ENCODE measurements at places on chromosomes 7 and 10. TPM values are rescaled to one million over a fixed set of nuclear protein-coding genes. Genes with fewer than 3 reads are reported as not detected.

The LRRC61 gene
- 16.5 TPM for total RNA-seq

The CRYGN gene
- total RNA-seq = 0.17 TPM

The PCLO gene
- 2.6 TPM for total RNA-seq

The RPS24 gene
- total RNA-seq = 2,747 TPM

The MCM10 gene
- not detected for total RNA-seq

The TMEM236 gene
- total RNA-seq = 1.2 TPM

The SERPINE1 gene
- total RNA-seq = 10.0 TPM

The WEE2 gene
- not detected for total RNA-seq

The ADO gene
- total RNA-seq = 28.1 TPM

The MINPP1 gene
- total RNA-seq = 9.0 TPM

The JCAD gene
- total RNA-seq = 42.4 TPM

The STEAP1B gene
- total RNA-seq = 2.2 TPM

The COL28A1 gene
- total RNA-seq = 15.1 TPM

The SFTPA1 gene
- total RNA-seq = 7.1 TPM

The PGAM1 gene
- 314 TPM for total RNA-seq

- H3K4me1 ChIP-seq = no peaks in the 10 kb centered on the region
- H3K27ac ChIP-seq = no peak overlapping the region
- H3K36me3 ChIP-seq = no peaks in the 10 kb centered on the region
- no peak overlapping the region for H3K4me3 ChIP-seq
Measured at GRCh38 chr10:127145173-127145572, 51.2 kb downstream of the INSYN2A start.

DNA sequence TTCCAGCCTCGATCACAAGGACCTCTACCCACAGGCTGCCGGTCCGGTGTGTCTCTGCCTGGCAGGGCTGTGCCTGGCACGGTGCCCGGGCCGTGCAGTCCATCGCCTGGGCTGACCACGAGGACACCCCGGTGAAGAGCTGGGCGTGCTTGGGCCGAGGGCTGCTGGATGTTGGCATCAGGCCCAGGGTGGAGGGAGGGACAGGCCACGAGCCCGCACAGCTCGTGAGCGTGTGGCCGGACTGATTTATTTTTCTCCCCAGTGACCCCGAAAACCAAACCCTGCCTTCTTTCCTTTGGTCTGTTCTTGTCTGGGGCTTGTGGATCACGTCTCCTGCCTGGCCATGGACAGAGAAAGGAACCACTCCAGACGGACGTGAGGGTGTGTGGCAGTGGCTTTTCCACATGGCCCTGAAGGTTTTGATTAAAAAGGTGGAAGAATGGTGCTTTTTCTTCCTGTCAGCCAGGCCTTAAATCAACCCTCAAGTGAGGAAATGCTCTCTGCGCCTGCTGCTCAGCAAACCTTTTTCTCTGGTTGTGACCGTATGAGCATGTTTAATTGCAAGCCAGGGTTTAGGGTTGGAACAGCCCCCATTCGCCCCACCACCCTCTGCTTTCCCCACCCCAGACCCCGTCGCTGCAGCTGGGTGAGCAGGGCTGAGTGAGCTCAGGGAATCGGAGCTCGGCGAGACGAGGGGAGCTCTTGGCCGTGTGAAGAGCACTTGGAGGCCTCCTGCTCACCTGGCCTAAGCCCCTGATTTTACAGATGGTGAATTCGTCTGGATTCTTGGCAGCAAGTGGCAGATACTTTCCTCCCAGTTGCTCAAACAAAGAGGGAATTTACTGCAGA, 130.1 kb downstream of the RGS10 start:
- no peaks in the 10 kb centered on the region for H3K36me3 ChIP-seq
- DNase-seq = no peak

DNA sequence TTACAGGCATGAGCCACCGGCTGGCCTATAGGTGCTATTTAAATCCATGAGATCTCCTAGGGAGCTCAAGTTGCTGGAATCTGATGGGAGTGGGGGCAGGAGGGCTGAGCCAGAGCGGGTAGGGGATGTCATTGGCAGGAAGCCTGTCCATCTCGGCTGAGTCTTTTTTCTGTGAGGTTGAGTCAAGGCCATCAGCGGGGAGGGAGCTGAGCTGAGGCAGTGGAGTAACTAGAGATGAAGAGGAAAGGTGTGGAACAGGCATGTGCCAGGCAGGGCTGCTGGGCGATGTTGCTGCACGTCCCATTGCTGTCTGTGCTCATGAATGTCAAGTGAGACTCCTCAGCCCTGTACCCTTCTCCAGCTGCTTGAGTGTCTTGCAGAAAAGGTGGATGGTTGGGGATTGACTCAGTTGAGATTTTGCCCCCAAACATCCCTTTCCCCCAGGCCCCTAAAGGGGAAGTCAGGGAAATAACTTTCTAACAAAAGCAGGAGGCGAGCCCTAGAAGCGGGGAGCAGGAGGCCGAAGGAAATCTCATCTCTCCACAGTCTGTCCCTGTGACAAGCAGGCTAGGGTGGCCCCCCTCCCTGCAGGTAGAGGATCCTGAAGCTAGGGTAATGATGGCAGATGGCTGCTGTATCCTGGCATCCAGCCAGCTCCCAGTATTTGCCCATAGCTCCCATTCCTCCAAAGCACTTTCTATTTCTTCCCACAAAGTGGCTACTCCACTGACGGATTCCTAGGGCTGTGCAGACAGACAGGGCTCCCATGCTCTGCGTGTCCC, 5.4 kb downstream of the ATP6V1F start:
- no peak for DNase-seq
- H3K4me1 ChIP-seq = peaks cover 38% of the 10 kb centered on the region
- no peak overlapping the region for H3K27ac ChIP-seq
- H3K4me3 ChIP-seq = no peak overlapping the region

DNA sequence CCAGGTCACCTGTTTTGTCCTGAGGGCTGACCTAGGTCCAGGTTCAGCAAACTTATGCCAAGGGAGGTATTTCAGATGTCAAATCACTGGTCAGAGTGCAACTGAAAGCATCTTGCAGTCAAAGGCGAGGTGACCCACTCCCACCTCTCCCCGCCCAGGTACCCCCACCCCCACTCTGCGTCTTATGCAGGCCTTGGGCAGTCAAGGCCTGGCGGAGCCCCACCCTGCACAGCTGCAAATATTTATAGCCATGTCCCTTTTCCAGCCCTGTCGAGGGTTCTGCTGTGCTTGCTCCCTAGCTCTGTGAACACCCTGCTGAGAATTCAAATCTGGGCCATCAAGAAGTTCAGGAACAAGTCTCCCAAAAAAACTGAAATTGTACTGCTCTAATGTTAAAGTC, 40.6 kb upstream of the BMPR1A start:
- no peak overlapping the region for H3K4me3 ChIP-seq
- H3K4me1 ChIP-seq = peaks cover 32% of the 10 kb centered on the region
- peak overlapping the region; percentile 53 for H3K27ac ChIP-seq
- H3K27me3 ChIP-seq = no peaks in the 10 kb centered on the region

GRCh38 chr10:6221971-6222751, 19.4 kb downstream of the PFKFB3 start:
- H3K36me3 ChIP-seq = peaks cover 98% of the 10 kb centered on the region
- H3K4me1 ChIP-seq = no peaks in the 10 kb centered on the region
- no peak for DNase-seq
- no peak overlapping the region for H3K4me3 ChIP-seq
- H3K27me3 ChIP-seq = no peaks in the 10 kb centered on the region

- no peaks in the 10 kb centered on the region for H3K27me3 ChIP-seq
- H3K36me3 ChIP-seq = no peaks in the 10 kb centered on the region
- no peak for DNase-seq
- no peak overlapping the region for H3K27ac ChIP-seq
- peaks cover 11% of the 10 kb centered on the region for H3K4me1 ChIP-seq
Measured at GRCh38 chr7:80873140-80873539, 45.7 kb downstream of the SEMA3C start.

GRCh38 chr7:111026806-111027205, 64.1 kb upstream of the LRRN3 start:
- H3K4me1 ChIP-seq = peaks cover 11% of the 10 kb centered on the region
- no peak overlapping the region for H3K4me3 ChIP-seq
- H3K27me3 ChIP-seq = no peaks in the 10 kb centered on the region
- H3K36me3 ChIP-seq = no peaks in the 10 kb centered on the region

GRCh38 chr10:19111501-19112267, 63.1 kb downstream of the MALRD1 start:
- H3K4me1 ChIP-seq = peaks cover 12% of the 10 kb centered on the region
- H3K4me3 ChIP-seq = no peak overlapping the region
- no peak for DNase-seq

- peak overlapping the region; percentile 89 for H3K27ac ChIP-seq
- H3K4me1 ChIP-seq = peaks cover 48% of the 10 kb centered on the region
- no peak overlapping the region for H3K4me3 ChIP-seq
- DNase-seq = peak; percentile 81
- H3K27me3 ChIP-seq = no peaks in the 10 kb centered on the region
- H3K36me3 ChIP-seq = no peaks in the 10 kb centered on the region
Measured at GRCh38 chr7:30813466-30813865, 42.2 kb downstream of the MINDY4 start.

DNA sequence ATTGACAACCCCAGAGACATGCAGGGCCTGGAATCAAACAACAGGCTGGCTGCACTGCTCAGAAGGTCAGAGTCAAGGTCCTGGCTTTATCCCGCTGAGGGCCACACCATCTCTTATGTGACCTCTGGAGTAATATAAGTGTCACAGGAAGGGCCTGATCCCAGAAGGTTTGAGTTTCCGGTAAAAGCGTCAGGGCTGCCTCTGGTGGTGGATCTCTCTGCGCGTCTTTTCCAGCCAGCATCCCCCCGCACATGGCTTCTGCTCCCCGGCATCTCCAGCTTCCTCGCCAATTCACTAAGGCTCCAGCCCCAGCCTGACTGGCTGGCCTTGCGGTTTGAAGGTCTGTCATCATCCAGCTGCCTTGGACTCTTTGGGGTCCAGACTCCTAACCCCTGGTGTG, 54.2 kb downstream of the SNX10 start:
- peaks cover 20% of the 10 kb centered on the region for H3K27me3 ChIP-seq
- no peaks in the 10 kb centered on the region for H3K36me3 ChIP-seq
- no peaks in the 10 kb centered on the region for H3K4me1 ChIP-seq
- DNase-seq = no peak
- no peak overlapping the region for H3K27ac ChIP-seq

GRCh38 chr10:29877793-29878491, 181.4 kb downstream of the JCAD start:
- H3K27ac ChIP-seq = peak overlapping the region; percentile 57
- no peak for DNase-seq
- no peaks in the 10 kb centered on the region for H3K27me3 ChIP-seq
- H3K36me3 ChIP-seq = no peaks in the 10 kb centered on the region
- H3K4me1 ChIP-seq = peaks cover 47% of the 10 kb centered on the region

GRCh38 chr7:138865843-138866242, 67.8 kb upstream of the ATP6V0A4 start:
- no peak for DNase-seq
- no peak overlapping the region for H3K27ac ChIP-seq
- no peaks in the 10 kb centered on the region for H3K36me3 ChIP-seq
- H3K4me3 ChIP-seq = no peak overlapping the region
- H3K4me1 ChIP-seq = no peaks in the 10 kb centered on the region

- H3K4me1 ChIP-seq = no peaks in the 10 kb centered on the region
- H3K27me3 ChIP-seq = no peaks in the 10 kb centered on the region
- no peak overlapping the region for H3K27ac ChIP-seq
- no peak for DNase-seq
- no peak overlapping the region for H3K4me3 ChIP-seq
Measured at GRCh38 chr7:9022456-9022855, 589.0 kb downstream of the NXPH1 start.

DNA sequence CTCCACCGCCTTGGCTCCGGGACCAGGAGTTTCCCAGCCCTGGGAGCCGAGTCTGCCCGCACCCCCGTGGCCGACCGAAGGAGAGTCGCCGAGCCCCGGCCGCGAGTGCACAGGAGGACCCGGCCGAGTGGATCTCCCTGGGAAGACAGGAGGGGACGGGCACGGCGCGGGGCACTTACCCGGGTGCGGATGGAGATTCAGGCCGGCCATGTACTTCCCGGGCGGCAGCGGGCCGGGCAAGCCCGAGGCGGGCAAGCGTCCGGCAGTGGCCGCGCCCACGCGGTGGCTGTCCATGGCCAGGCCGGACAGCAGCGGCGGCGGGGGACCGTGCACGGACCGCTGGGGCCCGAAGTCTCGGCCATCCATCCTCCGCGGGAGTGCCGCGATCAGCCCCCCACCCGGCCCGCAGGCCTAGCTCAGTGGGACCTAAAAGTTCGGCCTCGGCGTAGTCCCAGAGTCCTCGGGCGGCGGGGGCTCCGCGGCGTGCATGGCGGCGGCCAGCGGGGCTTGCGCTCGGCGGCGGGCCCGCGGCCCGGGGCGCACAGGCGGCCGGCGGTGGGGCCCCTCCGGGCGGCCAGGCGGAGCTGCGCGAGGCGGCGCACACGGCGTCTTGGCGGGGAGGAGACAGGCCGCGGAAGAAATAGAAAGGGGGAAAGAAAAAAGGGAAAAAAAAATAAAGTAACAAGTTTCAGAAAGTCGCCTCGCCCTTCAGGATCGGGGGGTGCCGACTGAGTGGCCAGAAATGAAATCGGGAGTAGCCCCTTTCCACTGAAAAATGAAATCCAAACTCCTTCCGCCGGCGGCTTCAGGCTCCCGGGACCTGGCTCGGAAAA, 2.5 kb downstream of the TNRC18 start:
- H3K36me3 ChIP-seq = no peaks in the 10 kb centered on the region
- H3K27ac ChIP-seq = peak overlapping the region; percentile 100
- H3K4me1 ChIP-seq = peaks cover 39% of the 10 kb centered on the region
- peak overlapping the region; percentile 94 for H3K4me3 ChIP-seq
- DNase-seq = no peak

DNA sequence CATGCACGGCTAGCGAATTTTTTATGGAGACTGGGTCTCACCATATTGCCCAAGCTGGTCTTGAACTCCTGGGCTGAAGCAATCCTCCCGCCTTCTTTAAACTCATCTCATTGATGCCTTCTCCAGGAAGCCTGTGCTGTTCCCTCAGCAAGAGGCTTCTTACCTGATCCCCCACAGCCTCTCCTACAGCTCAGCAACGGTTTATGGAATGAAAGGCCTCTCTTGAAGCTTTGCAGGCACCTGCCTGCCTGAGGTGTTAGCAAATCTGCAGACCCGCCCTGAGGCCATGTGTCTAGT, 468 bp upstream of the TRIM56 start:
- peak overlapping the region; percentile 93 for H3K4me3 ChIP-seq
- peaks cover 49% of the 10 kb centered on the region for H3K4me1 ChIP-seq
- H3K36me3 ChIP-seq = peaks cover 29% of the 10 kb centered on the region
- no peak for DNase-seq
- peak overlapping the region; percentile 94 for H3K27ac ChIP-seq
- H3K27me3 ChIP-seq = peaks cover under 1% of the 10 kb centered on the region

DNA sequence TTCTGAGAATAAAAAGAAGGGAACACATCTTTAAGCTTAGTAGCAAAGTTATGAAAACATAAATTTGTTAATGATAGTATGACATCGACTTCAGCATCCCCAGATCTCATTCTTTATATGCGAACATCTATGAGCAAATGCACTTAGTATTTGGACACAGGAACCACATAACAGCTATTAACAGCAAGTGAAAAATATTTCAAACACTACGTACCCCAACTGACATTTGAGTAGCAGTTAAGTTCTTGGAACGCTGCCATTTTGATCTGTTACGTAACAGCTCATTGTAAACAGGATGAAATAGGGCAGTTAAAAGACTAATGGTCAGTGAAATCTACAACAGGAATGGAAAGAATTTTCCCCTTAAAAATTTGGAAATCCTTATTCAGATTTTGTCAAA, 428.9 kb downstream of the TNS3 start:
- no peak overlapping the region for H3K27ac ChIP-seq
- H3K4me1 ChIP-seq = peaks cover 49% of the 10 kb centered on the region
- no peak for DNase-seq
